ENCODE measurements at places on chromosomes 5 and 9. TPM values are rescaled to one million over a fixed set of nuclear protein-coding genes. Genes with fewer than 3 reads are reported as not detected.

- no peak for DNase-seq
- H3K4me3 ChIP-seq: no peak overlapping the region
- H3K36me3 ChIP-seq: no peaks in the 10 kb centered on the region
- no peak overlapping the region for H3K27ac ChIP-seq
- no peaks in the 10 kb centered on the region for H3K4me1 ChIP-seq
Observed at GRCh38 chr5:61744690-61745619, 412.9 kb downstream of the ZSWIM6 start.

- H3K36me3 ChIP-seq: no peaks in the 10 kb centered on the region
- DNase-seq: no peak
- H3K4me3 ChIP-seq: no peak overlapping the region
Observed at GRCh38 chr5:53368966-53369605, 111.3 kb upstream of the FST start.

DNA sequence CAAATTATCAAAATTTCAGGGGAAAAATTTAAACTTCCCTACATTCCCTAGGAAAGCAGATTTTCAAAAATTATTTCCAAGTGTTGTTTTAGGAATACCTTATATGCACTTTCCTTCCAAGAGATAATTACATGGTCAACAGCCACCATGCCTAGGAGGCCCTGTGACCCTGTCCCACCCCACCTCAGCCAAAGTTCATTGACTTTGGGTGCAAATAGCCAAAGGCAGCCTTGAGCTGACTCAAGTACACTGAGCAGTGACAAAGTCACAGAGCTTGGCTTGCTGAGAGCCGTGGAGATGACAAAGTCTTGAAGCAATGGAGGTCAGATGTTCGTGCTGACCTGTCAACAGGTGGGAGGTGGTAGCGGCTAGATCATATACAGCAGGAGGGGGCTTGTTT lies 24.3 kb upstream of the FBP1 start:
- no peak overlapping the region for H3K4me3 ChIP-seq
- no peak overlapping the region for H3K27ac ChIP-seq
- no peaks in the 10 kb centered on the region for H3K36me3 ChIP-seq

- peaks cover 32% of the 10 kb centered on the region for H3K36me3 ChIP-seq
- H3K4me3 ChIP-seq: no peak overlapping the region
- no peak for DNase-seq
- H3K4me1 ChIP-seq: peaks cover 12% of the 10 kb centered on the region
Observed at GRCh38 chr5:75603371-75603770, 7.9 kb upstream of the ANKDD1B start.

DNA sequence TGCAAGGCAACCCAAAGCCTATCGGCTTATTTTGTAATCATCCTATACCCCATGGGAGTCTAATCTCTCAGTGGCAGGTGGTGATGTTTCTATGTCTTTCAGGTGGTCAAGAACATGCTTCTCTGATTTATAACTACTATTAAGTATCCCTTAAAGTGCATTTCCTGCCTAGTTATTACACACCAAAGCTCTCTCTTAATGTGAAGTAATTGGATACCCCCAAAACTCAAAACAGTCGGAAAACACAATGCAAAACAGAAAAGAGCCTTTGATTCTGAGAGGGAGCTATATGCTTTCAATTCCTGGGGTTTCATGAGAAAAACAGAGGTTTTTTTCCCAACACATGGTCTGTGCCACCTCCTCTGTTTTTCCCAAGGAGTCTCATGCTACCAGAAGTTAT lies 416.4 kb downstream of the CSNK1G3 start:
- no peak overlapping the region for H3K27ac ChIP-seq
- H3K4me3 ChIP-seq: no peak overlapping the region
- H3K4me1 ChIP-seq: no peaks in the 10 kb centered on the region
- no peak for DNase-seq

DNA sequence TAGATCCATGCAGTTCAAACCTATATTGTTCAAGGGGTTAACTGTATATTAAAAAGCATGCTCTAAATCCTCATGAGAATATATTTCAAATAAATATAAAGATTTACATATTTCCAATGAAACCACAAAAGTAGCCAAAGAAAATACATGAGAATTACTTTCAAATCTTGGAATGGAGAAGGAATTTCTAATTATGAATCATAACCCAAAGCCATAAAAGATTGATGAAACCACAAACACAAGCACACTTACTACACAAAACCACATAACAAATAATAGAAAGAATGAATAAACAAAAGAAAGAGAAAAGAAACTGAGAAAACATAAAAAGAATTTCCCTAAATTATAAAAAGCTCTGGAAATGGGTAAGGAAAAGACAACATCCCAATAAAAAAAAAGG lies 16.0 kb downstream of the ERP44 start:
- H3K27ac ChIP-seq: no peak overlapping the region
- peaks cover 68% of the 10 kb centered on the region for H3K4me1 ChIP-seq
- H3K36me3 ChIP-seq: no peaks in the 10 kb centered on the region
- no peak overlapping the region for H3K4me3 ChIP-seq

DNA sequence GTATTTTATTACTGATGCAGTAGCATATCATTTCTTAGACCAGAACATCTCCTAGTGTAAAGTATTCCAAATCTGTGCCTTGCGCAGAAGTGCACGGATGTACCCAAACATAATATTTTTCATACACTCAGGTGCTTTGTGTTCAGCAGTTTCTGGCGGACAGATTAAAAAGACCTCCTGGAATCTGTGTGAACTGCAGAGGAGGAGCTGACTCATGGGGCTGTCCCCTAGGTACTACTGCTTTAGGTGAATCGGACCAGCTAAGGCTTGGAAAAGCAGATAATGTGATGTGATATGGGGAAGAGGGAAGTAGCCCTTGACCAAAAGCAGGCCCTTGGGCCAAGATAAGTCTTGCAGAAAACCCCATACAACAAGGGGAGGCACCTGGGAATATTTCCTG lies 310.1 kb downstream of the PLK2 start:
- H3K4me1 ChIP-seq: no peaks in the 10 kb centered on the region
- H3K27ac ChIP-seq: no peak overlapping the region
- DNase-seq: no peak
- peaks cover 4% of the 10 kb centered on the region for H3K36me3 ChIP-seq
- H3K27me3 ChIP-seq: no peaks in the 10 kb centered on the region

DNA sequence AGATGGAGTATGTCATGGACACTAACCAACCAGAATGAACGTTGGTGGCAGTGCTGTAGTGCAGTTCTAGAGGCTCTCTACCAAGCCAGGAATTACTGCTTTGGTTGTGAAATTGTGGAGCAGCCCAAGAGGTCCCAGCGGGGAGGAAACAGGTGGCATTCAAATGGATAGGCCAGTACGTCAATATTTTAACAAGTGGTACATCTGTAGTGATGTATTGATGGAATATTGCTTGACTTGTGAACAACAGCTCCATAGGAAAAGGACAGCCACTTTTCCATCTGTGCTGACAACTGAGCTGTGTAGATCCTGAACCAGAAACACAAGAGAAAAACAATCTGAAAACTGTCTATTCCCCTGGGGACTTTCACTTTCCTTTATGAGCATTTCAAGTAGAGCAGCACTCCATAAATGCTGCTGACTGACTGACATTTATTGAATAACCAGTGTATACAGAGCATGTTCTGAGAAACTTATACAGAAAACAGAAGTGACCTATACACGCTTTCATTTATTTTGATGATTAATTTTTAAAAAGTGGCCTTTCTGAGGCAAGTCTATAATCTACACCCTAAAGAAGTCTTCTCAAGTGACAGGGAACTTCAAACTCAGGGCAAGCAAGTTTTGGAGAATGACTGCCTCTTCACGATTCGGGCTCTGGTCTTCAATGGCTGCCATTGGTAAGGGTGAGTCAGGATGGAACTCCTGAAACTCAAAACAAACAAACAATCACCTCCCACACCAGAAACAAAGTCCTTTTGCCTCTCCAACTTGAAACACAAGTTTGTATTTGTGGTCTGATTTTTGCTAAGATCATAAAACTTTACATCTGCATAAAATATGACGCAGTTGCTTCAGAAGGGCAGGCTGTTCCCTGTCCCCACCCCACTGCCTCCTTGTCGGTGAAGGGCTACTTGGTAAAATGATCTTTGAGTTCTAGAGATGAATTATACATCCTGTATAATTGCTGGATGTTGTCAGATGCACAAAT lies 362.4 kb downstream of the NDUFS4 start:
- DNase-seq: no peak
- no peak overlapping the region for H3K4me3 ChIP-seq

DNA sequence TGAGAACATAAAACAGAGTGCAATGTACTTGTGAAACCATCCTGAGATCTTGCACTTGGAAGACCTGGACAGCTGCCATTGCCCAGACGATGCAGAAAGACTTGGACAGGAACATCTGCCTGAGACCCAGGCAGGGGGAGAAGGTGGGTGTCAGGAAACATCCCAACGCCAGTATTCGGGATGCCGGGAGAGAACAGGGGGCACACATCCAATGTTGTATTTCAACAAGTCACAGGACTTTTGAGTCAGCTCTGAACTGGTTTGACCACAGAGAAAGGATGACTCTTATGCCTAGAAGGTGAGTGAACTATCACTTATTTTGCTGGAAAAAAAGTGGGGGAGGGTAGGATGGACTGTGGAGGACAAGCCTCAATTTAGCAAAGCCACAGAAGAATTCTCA lies 124.6 kb downstream of the ROR2 start:
- no peak overlapping the region for H3K27ac ChIP-seq
- no peak for DNase-seq
- no peaks in the 10 kb centered on the region for H3K4me1 ChIP-seq
- no peaks in the 10 kb centered on the region for H3K36me3 ChIP-seq

DNA sequence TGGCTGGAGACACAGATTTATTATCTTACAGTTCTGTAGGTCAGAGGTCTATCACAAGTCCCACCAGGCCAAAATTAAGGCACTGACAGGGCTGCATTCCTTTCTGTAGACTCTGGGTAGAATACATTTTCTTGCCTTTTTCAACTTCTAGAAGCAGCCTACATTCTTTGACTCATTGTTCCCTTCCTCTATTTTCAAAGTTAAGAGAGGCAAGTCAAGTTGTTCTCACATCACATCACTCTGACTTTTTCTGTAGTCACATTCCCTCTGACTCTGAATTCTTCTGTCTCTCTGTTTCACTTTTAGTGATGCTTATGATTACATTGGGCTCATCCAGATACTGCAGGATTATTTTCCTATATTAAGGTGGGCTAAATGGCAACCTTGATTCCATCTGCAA lies 119.0 kb downstream of the MELK start:
- H3K4me1 ChIP-seq: no peaks in the 10 kb centered on the region
- no peak overlapping the region for H3K4me3 ChIP-seq
- peaks cover 4% of the 10 kb centered on the region for H3K27me3 ChIP-seq
- DNase-seq: no peak

- no peak for DNase-seq
- no peak overlapping the region for H3K4me3 ChIP-seq
- H3K27me3 ChIP-seq: peaks cover 4% of the 10 kb centered on the region
- peaks cover 25% of the 10 kb centered on the region for H3K4me1 ChIP-seq
Observed at GRCh38 chr5:179834120-179834519, 13.4 kb downstream of the SQSTM1 start.

- H3K36me3 ChIP-seq: no peaks in the 10 kb centered on the region
- H3K4me3 ChIP-seq: no peak overlapping the region
- no peak for DNase-seq
- no peaks in the 10 kb centered on the region for H3K4me1 ChIP-seq
- H3K27me3 ChIP-seq: no peaks in the 10 kb centered on the region
Observed at GRCh38 chr5:105639068-105639467, 2031.7 kb downstream of the EFNA5 start.

DNA sequence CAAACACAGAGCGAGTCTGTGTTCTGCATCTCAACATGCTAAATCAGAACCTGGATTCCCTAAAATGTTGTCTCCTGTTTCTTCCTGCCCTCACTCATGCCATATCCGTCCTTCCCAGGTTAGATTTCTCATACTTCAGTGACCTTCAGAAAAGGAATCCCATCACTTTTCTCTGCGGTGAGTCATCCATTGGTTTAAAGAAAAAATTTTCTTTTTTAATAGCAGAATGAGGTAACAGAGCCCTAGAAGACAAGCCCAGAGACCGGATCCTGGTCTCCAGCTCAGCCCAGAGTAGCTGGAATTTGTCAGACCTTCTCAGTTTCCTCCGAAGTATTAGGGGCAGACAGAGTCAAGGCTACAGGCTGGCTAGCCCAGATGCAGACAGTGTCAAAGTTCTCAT lies 143.2 kb upstream of the DMRT1 start:
- no peak overlapping the region for H3K27ac ChIP-seq
- no peak overlapping the region for H3K4me3 ChIP-seq
- peaks cover 8% of the 10 kb centered on the region for H3K27me3 ChIP-seq
- no peaks in the 10 kb centered on the region for H3K36me3 ChIP-seq
- DNase-seq: no peak

GRCh38 chr5:44532981-44533380 lies 143.8 kb upstream of the FGF10 start:
- no peaks in the 10 kb centered on the region for H3K36me3 ChIP-seq
- no peak overlapping the region for H3K27ac ChIP-seq
- DNase-seq: no peak
- H3K27me3 ChIP-seq: peaks cover 1% of the 10 kb centered on the region

GRCh38 chr9:74577956-74578355 lies 80.8 kb downstream of the RORB start:
- no peaks in the 10 kb centered on the region for H3K27me3 ChIP-seq
- no peak overlapping the region for H3K4me3 ChIP-seq
- H3K27ac ChIP-seq: no peak overlapping the region
- DNase-seq: no peak

DNA sequence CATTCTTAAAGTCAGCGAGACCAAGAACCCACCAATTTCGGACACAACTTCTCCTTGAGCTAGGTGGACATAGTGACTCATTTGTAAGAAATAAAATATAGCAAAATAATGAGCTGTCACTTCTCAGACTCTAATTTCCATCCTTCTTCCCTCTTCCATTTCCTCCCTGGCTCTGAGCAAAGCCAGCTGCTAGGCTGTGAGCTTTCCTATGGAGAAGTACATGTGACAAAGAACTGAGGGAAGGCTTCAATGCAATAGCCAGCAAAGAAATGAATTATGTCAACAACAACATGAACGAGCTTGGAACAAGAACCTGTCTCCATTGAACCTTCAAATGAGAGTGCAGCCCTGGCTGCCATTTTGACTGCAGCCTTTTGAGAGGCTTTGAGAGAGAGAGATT lies 25.9 kb upstream of the SELENOP start:
- peaks cover 2% of the 10 kb centered on the region for H3K27me3 ChIP-seq
- peaks cover 4% of the 10 kb centered on the region for H3K36me3 ChIP-seq
- no peaks in the 10 kb centered on the region for H3K4me1 ChIP-seq
- no peak overlapping the region for H3K4me3 ChIP-seq
- no peak overlapping the region for H3K27ac ChIP-seq

FBXO38 gene
- 33.4 TPM for polyA plus RNA-seq

OR1Q1 gene
- polyA plus RNA-seq: not detected

PFN3 gene
- polyA plus RNA-seq: not detected

PCDHB3 gene
- polyA plus RNA-seq: not detected

SPINK4 gene
- not detected for polyA plus RNA-seq

NDST1 gene
- polyA plus RNA-seq: 1.4 TPM

IL5 gene
- not detected for polyA plus RNA-seq

BNC2 gene
- polyA plus RNA-seq: 6.5 TPM

All from immature natural killer cell (primary cell).